ENCODE measurements at places on chromosomes 12 and 14.

DNA sequence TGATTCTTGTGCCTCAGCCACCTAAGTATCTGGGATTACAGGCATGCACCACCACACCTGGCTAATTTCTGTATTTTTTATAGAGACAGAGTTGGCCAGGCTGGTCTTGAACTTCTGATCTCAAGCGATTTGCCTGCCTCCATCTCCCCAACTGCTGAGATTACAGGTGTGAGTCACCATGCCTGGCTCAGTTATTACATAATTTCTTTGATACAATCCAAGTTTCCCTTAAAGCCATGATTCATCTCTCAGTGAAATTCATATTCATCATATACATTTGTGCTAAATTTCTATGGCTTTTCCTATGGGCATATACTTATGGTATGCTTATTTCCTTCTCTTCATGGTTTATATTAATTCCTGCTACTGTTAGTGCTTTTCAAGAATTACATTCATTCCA is 29.1 kb upstream of the PZP start:
- DNase-seq, result no peak

DNA sequence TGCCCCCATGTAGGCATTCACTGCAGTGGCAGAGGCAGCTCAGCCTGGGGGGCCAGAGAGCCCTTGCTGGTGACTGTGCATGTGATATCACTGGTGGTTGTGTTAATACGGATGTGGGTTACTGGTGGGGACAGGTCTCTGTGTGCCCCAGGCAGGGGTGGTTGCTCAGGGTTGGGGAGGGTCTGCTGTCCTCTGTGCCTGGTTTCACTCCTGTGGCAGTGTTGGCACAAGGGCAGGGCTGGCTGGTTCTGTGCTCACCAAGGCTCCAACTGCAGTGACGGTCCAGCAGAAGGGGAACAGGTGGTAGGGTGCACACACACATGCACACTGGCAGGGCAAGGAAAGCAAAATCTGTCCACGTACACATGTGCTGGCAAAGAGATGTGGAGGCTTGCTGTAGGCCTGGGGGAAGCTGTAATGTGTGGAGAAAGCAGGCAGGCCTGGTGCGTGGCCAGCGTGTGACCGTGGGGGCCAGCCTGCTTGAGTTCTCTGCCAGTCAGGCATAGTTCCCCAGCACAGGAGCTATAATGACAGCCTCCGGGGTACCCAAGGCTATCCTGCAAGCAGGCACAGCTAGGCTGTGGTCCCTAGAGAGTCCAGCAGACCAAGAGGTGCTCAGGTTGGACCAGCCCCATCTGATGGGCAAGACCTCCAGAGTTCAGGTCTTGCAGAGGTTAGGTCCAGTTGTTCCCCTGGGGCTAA is 254.6 kb downstream of the FBXL14 start:
- DNase-seq, result no peak

GRCh38 chr12:2390850-2391390 is 338.1 kb downstream of the CACNA1C start:
- DNase-seq, result no peak

- DNase-seq, result no peak
These were observed 32.9 kb downstream of the TXNRD1 start for GRCh38 chr12:104248444-104248843.

GRCh38 chr12:28051516-28052354 is 79.2 kb upstream of the PTHLH start:
- no peak for DNase-seq

- DNase-seq, result no peak
These were observed 110.0 kb downstream of the CCDC60 start for GRCh38 chr12:119444462-119445044.

GRCh38 chr12:126772171-126772864 is 1494.7 kb upstream of the TMEM132C start:
- DNase-seq, result peak; percentile 15

DNA sequence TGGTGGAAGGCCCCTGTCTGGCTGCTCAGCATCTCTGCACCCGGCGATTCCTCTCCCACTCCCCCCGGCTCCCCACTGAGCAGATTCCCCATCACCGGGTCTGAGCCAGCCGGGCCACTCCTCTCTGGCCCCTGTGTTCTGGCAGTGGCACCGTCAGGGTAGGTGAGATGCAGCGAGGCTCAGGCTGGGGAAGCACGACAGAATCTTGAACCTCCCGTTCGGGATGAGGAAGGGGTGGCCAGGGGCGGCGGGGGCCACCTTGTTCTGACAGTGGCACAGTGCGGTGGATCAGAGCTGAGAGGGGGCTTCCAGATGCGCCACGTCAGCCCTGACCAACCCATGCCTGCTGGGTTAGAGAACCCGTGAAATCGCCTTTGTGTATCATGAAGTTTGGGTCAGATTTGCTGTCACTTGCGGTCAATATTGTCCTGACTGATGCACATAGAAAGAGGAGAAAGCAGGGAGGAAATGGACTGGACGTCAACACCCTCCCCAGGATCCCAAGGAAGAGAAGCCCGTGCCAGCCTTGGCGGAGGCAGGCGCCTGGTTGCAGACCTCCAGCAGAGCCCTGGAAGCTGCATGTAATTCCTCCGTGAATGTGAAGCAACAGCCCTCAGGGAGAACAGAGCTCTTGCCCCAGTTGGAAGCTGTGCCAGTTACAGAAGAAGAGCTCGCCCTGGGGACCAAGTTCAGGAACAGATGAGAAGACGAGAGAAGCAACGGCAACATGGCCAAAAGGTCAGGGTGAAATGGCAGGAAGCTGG is 137.1 kb upstream of the SFSWAP start:
- DNase-seq, result no peak

- no peak for DNase-seq
These were observed 47.1 kb downstream of the TBX3 start for GRCh38 chr12:114636723-114637480.

DNA sequence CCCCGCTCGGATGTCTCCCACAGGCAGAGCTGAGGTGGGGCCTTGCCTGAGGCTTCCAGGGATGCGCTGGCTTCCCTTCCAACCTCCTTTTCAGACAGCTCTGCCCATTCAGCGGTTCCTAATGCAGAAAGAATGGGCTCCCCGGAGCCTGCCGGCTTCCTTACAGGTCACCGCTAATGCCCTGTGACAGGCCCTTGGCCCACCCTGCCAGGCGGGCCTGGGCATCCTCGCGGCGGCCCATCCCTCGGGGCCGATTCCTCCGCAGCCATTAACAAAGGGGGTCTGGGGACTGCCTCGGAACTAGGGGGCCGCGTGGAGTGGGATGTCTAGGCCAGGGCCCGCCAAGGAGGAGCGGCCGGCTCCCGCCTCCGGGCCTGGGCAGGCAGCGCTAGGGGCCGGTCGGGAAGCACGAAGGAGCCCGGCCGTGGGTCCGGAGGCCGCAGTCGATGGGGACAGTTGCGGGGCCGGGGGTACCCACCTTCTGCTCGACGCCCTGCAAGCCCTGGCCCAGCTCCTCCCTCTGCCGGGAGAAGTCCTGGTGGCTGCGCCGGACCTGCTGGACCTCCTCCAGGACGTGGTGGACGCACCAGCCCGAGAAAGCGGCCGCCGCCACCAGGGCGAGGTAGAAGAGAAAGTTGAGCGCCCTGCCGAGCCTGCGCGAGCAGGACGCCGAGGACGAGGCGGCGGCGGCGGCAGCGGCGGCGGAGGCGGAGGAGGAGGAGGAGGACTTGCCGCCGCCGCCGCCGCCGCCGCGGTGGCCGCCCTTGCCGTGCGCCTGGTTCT is 738 bp downstream of the CKAP4 start:
- peak; percentile 57 for DNase-seq

- DNase-seq, result no peak
These were observed 41.6 kb downstream of the JAG2 start for GRCh38 chr14:105126981-105127329.

- no peak for DNase-seq
These were observed 412 bp downstream of the TM9SF1 start for GRCh38 chr14:24194873-24195185.

GRCh38 chr12:28156362-28156761 is 33.9 kb upstream of the CCDC91 start:
- DNase-seq, result no peak

GRCh38 chr12:128840862-128841468 is 12.3 kb upstream of the GLT1D1 start:
- no peak for DNase-seq

DNA sequence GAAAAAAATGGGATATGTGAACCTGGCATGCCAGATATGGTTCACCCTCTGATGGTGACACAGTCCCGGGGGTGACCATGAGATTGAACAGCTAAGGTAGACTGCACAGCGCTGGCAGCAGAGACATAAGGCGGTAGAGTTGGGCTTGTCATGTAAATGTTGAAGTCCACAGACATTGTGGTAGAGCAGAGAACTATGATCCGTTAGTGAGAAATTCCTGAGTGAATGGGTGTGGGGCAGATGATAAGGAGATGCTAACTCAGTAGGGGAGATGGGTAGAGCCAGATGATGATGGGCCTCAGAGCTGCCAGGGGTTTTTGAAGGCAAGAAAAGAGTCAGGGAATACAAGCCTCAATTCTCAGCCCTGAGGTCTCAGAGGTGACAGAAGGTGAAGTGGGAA is 51.1 kb upstream of the DNM1L start:
- no peak for DNase-seq

DNA sequence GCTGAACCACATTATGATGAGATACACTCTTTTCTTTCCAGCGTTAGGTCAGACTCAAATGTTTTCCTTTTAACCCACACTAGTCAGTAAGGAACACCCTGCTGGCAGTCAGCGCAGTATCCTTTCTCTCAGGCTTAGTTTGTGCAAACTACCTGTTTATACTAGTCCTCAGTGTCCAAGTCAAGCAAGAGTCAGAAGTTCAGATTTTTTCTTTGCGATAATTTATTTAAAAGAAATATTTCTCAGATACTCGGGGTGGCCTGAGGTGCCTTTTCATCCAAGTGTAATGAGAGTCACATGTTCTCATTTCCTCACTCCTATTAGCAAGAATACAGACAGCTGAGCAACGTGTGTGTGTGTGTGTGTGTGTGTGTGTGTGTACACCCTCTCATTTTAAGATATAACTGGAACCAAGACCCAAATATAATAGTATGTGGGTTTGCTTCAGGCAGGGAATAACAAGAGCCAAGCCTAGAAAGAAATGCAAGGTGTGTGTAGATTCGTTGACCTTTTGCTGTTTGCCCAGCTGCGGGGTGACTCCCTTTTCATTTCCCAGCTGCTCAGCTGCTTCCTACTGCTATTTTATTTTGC is 182.7 kb downstream of the KICS2 start:
- DNase-seq, result no peak

GRCh38 chr12:110704750-110705149 is 15.8 kb upstream of the HVCN1 start:
- no peak for DNase-seq

- no peak for DNase-seq
These were observed 5.5 kb upstream of the BCL11B start for GRCh38 chr14:99277530-99277929.

- DNase-seq, result no peak
These were observed 198.9 kb upstream of the MDGA2 start for GRCh38 chr14:47874350-47874749.

DNA sequence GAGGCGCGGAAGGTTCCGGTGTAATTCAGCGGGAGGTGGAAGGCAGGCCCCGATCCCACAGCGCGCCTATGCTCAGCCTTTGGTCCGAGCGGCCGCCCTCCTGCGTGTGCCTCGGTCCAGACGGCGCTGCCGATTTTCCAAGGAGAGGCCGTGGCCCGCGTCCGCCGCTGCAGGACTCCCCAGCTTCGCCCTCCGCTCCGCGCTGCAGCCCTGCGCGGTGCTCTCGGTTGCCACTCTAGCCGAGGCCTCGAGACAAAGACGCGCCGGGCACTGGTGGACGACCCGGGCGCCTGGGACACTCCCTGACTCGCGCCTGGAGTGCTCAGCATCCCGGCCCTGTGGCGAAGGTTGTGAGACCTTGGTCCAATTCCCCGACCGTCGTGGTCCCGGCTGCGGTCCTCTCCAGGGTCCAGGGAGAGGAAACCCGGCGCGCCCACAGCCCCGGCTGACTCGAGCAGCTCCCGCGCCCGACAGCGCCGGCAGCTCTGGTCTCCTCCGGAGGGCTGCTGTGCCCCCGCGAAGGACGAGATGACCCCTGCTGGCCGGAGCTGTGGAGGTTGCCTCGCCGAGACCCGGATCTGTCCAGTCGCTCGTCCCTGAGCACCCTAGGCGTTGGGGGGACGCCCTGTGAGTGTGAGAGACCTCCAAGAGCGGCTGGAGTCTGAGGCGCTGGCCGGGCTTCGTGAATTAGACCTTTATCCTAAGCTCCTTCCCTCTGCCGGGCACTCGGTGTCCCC is 6.5 kb downstream of the HOXC12 start:
- DNase-seq, result no peak

DNA sequence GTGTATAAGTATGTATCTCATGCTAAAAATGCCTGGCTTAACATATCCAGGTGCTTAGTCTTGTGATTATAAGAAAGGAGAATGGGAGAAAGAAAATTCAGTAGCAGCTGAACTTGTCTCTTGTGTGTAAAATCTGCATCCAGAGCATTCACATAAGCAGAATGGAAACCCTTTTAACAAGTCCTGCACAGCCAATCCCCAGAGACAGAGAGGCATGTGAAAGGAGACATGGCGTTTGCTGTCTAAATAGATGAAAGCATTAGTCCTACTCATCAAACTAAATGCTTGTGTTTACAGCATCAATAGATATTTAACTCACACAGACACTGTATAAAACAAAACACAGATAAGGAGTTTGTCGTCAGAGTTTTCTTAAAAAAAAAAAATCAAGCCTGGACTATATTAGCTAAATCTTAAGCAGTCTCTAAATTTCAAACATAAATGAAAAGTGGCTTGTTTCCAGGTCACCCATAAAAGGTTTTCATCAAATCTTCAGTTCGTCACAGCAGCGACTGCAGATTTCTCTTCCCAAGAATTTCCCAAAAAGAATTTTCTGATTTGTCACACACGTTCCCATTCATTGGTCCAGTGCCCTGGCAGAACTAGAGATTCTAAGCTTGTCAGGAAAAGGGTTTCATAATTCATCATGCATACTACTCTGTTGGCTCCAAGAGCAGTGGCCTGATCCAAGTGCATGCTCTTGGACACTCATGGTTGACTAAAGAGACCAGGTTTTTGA is 249.2 kb downstream of the BTG1 start:
- no peak for DNase-seq

DNA sequence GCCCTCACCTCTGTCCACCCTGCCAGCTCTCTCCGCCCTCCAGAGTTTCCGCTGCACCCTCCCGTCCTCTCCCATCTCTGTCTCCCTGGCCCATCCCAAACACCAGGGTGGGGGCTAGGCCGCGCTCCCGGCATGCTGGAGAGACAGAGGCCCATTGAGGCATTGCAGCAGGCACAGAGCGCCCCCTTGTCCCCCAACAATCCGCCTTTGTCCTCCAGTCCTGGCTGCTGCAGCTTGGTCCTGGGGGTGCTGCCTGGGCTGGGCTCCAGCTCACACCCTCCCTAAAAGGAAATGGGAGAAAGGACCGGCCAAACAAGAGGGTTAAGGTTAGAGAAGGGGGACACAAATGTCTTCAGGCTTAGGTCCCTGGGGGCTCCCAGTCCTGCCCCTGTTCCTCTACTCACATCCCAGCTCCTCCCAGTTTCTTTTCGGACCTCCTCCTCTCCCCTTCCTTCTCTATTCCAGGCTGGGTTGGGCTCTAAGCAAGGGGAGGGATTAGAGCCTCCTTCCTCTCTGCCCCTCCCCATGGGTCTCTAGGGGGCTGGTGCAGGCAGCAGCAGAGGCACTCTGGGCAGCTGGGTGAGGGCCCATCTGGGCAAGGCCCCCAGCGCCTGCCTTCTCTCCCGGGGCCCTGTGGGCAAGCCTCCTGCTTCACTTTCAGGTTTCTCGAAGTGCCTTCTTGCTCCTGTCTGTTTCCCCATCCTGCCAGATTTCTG is at the start of gene CMTM5:
CMTM5 (plus strand) TSS at position 565 of the 716 bp plus-strand sequence. CDS start 206 bp downstream, outside the sequence.
- DNase-seq, result no peak

Measured in activated CD4-positive, alpha-beta T cell treated with anti-CD3 and anti-CD28 coated beads, Interleukin-2, amount 50 U/mL, for 4 hours (primary cell).